ENCODE measurements at places on chromosomes 2 and 18.

- no peak for DNase-seq
Measured at GRCh38 chr18:79682894-79683625, 3.5 kb downstream of the CTDP1 start.

DNA sequence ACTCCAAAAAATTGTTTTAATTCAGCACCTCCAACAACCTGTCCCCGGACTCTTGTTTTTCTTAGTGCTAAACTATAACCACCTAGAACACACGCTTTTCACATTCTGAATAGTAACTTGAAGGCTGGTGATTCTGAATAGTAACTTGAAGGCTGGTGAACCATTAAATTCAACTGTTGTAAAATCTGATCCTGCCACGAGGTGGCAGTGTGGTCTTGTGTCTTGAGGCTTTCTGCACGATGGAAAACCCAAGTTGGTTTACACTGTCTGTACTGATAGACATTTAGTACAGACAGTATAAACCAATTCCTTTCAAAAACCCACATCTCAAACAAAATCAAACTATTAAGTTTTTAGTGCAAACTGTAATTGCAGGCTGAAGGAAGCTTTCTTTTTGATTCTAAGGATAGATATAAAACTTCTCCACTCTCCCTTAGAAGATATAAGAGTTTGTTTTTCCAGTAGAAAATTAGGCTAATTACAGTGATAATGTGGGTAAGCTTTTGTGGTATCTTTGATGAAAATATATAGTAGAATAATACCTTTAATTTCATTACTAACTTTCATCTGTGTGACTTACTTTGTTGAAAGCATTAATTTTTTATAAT, 57.6 kb downstream of the VAPA start:
- peak; percentile 67 for DNase-seq

DNA sequence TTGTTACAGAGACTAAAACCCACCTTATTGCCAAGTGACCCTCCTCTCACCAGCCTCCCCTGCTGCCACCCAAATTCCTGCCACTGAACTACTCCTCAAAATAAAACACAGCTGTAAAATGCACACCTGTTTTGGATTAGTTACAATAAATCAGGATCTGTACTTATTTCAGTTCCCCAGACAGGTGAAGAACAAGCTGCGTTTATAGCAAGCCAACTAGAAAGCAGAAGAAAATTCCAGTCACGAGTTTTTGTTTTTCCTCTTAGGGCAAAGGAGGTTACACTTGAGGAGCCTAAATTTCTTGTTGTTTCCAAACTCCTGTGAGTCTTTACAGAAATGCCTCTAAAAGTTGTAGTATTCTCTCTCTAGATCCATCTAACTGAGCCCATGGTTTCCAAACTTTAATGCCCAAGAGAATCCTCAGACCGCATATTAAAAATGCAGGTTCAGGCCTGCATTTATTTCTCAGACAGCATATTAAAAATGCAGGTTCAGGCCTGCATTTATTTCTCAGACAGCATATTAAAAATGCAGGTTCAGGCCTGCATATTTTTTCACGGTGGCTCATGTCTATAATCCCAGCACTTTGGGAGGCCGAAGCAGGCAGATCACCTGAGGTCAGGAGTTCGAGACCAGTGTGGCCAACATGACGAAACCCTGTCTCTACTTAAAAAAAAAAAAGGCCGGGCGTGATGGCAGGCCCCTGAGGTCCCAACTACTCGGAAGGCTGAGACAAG, 62.2 kb downstream of the ALPK2 start:
- no peak for DNase-seq

- no peak for DNase-seq
Measured at GRCh38 chr2:196131949-196132925, 39.1 kb downstream of the STK17B start.

GRCh38 chr2:223734346-223734745, 103.0 kb downstream of the AP1S3 start:
- no peak for DNase-seq

GRCh38 chr18:51946946-51947345, 393.1 kb upstream of the DCC start:
- no peak for DNase-seq

- no peak for DNase-seq
Measured at GRCh38 chr18:416930-417329, 83.6 kb downstream of the COLEC12 start.

GRCh38 chr2:222468346-222468745, 44.0 kb downstream of the SGPP2 start:
- DNase-seq: no peak

GRCh38 chr2:31651267-31651666, 70.5 kb upstream of the SRD5A2 start:
- DNase-seq: no peak

DNA sequence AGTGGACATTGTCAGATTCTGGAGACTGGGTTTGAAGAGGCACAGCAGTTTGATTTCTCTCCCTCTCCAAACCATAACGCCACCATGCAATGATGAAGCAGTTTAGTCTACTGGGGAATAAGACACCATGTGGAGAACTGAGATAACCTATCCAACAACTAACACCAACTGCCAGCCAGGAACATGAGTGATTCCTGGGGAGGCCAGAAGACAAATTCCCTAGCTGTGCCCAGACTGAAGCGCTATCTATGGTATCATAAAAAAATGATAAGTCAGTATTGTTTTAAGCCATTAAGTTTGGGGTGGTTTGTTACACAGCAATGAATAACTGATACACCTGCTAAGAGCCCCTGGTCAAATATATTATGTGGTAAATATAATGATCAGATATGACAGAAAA, 129.3 kb downstream of the EXOC6B start:
- no peak for DNase-seq

DNA sequence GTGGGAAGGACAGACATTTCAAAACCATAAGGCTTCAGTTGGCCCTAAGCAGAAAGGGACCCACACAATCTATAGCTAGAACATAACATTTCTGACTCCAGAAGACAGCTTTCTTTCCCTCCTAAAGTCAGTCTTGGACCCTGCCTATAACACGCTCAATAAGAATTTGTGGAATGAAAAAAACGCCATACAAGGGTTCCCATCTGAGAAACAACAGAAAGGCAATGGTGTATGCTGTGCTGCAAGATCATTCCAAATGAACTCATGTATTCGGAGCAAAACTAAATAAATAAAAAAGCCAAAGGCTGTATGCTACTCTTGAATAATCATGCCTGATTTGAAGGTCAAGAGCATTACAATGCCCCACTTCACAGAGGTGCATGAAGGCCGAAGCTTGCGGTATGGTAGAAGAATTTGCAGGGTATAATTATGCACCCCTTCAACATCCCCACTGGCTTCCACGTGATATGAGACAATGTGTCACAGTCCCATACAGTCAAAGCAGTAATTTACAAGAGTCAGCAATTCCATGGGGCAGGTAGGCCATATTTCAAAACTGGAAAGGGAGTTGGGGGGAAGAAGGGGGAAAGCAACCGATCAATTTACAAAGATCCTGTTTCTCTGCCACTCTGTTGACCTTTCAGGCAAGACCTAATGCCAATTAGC, 61.4 kb upstream of the SLC14A2 start:
- no peak for DNase-seq

DNA sequence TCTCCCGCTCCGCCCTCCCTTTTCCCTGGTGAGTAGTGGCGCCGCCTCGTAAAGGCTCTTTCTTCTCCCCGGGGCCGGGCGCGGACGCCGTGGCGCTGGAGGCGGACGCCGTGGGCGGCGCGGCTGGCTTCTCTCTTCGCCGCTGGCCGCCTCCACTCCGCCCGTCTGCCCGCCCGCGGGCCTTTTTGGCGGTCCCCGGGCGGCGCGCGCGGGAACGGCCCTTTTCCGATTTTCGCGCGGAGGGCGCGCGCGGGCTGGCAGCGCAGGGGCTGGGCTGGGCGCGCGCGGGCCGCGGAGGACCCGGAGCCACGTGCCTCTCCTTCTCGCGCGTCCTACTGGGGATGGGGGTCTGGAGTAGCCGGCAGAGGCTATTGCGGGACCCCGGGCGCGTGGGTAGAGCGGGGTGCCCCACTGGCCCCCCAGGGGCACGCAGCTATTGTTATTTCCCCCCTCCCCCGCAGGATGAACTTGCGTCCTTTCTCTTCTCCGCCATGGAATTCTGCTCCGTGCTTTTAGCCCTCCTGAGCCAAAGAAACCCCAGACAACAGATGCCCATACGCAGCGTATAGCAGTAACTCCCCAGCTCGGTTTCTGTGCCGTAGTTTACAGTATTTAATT, 472 bp downstream of the SLC20A1 start:
- no peak for DNase-seq

GRCh38 chr2:104733226-104733943, 120.5 kb upstream of the POU3F3 start:
- no peak for DNase-seq

GRCh38 chr2:27705851-27706622, 42.3 kb downstream of the SLC4A1AP start:
- DNase-seq: peak; percentile 74

GRCh38 chr2:173589604-173590275, 235.1 kb downstream of the CDCA7 start:
- DNase-seq: no peak

GRCh38 chr18:49249521-49249920, 210.9 kb downstream of the DYM start:
- DNase-seq: no peak

DNA sequence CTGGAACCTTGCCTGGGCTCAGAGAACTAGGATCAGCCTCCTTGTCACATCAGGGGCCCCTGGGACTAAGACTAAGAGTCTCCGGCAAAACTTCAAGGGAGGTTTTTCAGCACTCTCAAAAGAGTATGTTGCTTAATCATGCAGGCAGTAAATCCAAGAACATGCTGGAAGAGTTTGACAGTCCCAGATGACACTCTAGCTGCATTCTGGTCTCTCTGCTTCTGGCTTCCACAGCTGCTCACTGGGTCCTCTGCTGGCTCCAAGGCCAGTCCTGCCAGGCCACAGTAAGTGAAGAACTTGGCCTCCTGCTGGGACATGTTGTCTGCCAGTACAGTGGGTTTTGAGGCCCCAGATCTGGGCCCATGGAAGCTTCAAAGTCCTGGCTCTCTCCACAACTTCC, 45.2 kb upstream of the IL1RL1 start:
- peak; percentile 32 for DNase-seq

DNA sequence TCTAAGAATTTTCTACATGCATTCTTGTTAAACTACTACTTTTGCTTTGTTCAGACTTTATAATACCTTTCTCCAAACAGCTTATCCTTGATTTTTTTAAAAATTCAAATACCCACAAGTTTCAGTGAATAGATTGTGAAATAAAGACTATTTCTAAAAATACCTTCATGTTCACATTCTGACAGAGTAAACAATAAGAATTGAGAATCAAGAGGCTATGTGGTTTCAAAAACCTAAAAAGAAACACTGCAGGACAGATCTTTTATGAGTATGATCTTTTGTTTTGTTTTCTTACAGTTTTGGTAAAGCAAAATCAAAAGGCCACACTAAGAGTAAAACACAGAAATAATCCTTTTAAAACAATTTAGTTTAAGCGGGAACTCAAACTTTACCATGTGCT, 21.2 kb downstream of the ALS2 start:
- no peak for DNase-seq

- DNase-seq: no peak
Measured at GRCh38 chr2:25341011-25341727, 556 bp downstream of the DNMT3A start.

DNA sequence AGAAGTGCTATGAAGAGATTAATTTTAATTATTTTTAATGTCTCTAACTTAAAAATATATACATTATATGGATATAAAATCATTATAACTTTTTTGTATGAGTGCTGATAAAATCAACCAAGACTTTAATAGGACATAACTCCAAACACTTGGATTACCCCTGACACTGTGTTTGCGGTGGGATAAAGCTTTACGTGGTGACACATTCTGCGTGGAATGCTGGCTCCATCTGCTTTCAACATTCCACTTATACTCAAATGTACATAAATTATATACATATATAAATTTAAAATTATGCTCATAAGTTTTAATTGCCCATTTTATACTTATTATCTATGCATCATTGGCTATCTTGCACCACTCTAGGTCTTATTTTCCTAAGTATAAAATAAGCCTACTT, 30.5 kb downstream of the LINC00305 start:
- DNase-seq: peak; percentile 53

DNA sequence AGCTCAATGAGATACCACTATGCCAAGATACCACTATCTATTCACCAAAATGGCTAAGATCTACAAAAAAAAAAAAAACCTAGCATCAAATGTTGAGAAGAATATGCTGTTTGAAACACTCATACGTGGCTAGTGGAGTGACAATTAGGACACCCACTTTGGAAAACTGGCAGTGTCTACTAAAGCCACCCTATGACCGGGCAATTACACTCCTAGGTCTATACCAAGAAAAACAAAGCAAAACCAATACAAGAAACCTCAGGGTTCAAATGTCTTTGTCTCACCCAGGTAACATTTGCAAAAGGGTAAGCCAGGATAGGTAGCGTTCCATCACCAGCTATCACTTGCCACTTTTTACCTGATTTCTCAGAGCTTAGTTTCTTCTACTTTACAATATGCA, 123.6 kb upstream of the CAB39 start:
- no peak for DNase-seq

DNA sequence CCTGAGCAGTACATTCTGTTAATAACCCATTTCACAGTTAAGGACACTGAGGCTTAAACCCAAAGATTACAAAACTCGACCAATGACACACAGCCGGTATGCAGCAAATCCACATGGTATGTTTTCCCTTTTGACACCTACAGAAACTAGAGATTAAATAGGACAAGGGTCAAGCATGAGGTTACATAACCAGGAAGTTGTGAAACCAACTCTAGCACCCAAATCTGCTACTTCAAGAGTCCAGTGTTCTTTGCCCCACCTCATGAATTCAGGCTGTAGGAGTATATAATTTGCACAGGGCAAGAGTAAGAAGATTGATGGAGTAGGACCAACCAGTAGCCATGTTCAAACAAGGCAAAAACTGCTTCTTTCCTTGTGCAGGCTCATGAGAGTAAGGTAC, 249.8 kb downstream of the BCL11A start:
- no peak for DNase-seq

DNA sequence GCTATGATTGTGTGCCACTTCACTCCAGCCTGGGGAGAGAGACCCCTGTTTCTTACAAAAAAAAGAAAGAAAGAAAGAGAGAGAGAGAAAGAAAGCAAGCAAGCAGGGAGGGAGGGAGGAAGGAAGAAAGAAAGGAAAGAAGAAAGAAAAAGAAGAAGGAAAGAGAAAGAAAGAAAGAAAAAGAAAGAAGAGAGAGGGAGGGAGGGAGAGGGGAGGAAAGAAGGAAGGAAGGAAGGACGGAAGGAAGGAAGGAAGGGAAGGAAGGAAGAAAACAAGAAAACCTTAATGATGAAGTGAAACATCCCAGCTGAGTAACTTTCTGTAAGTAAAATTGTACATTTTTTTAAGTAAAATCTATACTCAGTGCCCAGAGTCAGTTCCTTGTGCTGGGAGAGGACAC, 75.5 kb upstream of the GLS start:
- DNase-seq: no peak

GRCh38 chr2:234973008-234973407, 21.2 kb downstream of the SH3BP4 start:
- no peak for DNase-seq

- DNase-seq: peak; percentile 36
Measured at GRCh38 chr2:148338541-148338940, 306.0 kb upstream of the EPC2 start.
